ENCODE measurements at places on chromosomes 2 and 18.

- DNase-seq, result no peak
Measured at GRCh38 chr2:101930847-101931246, 60.9 kb upstream of the IL1R2 start.

- no peak for DNase-seq
Measured at GRCh38 chr2:137231628-137232027, 466.3 kb downstream of the THSD7B start.

DNA sequence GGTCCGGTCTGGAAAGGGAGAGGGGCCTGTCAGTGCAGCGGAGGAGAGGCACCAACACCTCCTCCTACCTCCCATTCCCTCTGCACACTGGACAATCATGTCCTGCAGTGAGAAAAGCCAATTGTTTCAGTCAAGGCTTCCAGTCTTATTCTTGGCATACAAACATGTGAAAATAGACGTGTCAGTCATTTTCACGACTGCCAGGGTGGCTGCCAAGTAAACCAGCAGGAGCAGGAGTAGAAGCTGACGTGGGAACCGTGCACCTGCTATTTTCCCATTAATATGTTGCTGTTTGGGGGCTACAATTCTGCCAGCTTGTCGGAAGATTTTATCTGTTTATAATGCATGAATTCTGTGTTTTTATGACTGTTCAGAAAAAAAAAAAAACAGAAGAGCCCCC is 202.3 kb downstream of the SPP2 start:
- DNase-seq, result no peak

- no peak for DNase-seq
Measured at GRCh38 chr2:234603619-234604018, 106.7 kb upstream of the ARL4C start.

DNA sequence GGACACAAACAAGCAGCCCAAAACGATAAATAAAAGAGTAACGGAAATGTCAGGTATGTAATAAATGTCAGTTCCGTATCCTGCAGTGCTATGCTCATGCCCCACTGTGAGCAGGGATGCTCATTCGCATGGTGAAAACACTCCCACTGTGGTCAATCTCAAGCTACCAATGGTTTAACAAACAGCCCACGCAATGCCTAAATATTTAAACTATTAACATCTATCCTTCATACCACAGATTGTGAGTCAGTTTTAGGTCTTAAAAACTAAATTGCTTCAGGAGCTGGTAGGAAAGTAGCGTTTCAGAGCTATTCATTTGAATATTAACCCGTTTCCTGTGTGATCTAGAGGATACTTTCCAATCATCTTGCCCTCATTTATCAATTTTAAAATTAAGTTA is 207.4 kb downstream of the TCF4 start:
- no peak for DNase-seq

DNA sequence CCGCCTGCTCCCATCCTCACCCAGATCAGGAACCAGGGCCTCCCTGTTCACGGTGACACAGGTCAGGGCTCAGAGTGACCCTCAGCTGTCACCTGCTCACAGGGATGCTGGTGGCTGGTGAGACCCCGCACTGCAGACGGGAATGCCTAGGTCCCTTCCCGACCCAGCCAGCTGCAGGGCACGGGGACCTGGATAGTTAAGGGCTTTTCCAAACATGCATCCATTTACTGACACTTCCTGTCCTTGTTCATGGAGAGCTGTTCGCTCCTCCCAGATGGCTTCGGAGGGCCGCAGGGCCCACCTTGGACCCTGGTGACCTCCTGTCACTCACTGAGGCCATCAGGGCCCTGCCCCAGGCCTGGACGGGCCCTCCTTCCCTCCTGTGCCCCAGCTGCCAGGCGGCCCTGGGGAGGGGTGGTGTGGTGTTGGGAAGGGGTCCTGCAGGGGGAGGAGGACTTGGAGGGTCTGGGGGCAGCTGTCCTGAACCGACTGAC is 31.7 kb downstream of the GPC1 start:
- no peak for DNase-seq
